Aorta (tissue), 5 donors: ENCODE measurements at places on chromosomes 7 and 10. TPM values are rescaled to one million over a fixed set of nuclear protein-coding genes. Genes with fewer than 3 reads are reported as not detected.

Gene HK1
- 117 TPM for total RNA-seq

Gene KMT2C
- 104 TPM for total RNA-seq

Gene OLAH
- not detected for total RNA-seq

Gene SPRN
- not detected for total RNA-seq

Gene LIPK
- not detected for total RNA-seq

Gene RELN
- 3.6 TPM for total RNA-seq

GRCh38 chr7:90726623-90727022, 130.5 kb downstream of the CDK14 start:
- H3K4me1 ChIP-seq, result no peaks in the 10 kb centered on the region
- no peaks in the 10 kb centered on the region for H3K36me3 ChIP-seq
- H3K4me3 ChIP-seq, result no peak overlapping the region
- no peaks in the 10 kb centered on the region for H3K27me3 ChIP-seq
- DNase-seq, result no peak
- no peak overlapping the region for H3K27ac ChIP-seq

DNA sequence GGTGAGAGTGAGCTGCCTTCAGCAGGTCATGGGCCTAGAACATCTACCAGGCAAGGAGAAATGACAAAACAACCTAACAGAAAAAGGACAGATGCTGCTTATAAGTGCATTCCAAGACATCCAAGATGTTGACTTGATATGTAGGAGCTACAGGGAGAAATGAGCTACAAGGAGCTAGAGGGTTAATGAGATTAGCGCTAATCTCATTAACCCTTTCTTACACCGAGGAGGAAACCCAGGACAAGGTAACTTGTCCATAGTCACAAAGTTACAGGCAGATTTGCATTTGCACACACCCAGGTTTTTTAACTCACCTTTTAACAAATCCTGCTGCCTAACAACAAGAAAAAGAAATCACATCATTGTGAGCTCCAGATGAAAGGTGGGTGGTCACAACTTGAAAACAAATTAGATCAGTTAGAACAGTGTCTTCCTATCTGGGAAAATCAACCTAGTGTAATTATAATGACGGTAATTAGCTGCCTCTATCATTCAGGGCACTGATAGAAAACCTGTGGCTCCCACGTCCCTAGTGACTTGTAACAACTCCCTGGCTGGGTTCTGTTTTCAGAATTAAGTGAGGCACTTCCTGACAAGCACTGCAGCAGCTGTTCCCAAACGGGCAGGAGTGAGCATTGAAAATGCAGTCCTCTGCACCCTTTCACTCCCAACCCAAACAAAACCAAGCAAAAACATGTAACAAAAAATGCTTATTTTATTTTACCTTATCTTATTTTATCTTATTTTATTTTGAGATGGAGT, 5.7 kb downstream of the KIAA1549 start:
- H3K4me1 ChIP-seq, result no peaks in the 10 kb centered on the region
- no peak for DNase-seq
- no peaks in the 10 kb centered on the region for H3K27me3 ChIP-seq
- no peak overlapping the region for H3K27ac ChIP-seq
- no peak overlapping the region for H3K4me3 ChIP-seq
- no peaks in the 10 kb centered on the region for H3K36me3 ChIP-seq

DNA sequence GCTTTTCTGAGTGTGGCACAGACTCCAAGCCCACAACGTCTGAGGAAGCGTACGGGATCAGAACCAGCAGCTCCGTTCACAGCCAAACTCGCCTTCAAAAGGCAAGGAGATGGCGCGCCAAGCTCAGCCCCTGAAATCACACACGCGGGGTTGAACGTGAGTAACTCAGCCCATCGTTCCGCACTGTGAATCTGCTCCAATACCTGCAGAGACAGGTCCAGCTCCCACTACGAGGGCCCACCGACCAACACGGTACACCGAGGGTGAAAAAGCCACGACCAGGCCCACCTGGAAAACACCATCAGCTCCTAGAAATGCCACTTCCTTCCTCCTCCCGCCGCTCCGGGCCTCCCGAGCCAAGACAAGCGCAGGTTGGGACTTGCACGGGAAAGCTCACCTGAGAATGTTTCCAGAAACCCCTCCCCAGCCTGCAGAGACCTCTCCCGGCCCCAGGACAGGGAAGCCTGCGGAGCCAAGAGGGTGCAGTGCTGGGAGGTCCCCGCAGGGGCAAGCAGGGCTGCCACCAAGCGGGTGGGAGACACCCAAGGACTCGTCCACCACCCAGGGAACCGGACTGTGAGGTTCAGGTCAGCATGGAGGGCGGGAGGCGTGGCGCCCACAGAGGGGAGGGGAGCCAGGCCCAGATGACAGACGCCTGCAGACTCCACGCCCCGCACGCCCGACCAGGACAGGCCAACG, 93.9 kb upstream of the PDGFA start:
- H3K4me1 ChIP-seq, result no peaks in the 10 kb centered on the region
- no peaks in the 10 kb centered on the region for H3K27me3 ChIP-seq
- H3K4me3 ChIP-seq, result no peak overlapping the region
- no peaks in the 10 kb centered on the region for H3K36me3 ChIP-seq

DNA sequence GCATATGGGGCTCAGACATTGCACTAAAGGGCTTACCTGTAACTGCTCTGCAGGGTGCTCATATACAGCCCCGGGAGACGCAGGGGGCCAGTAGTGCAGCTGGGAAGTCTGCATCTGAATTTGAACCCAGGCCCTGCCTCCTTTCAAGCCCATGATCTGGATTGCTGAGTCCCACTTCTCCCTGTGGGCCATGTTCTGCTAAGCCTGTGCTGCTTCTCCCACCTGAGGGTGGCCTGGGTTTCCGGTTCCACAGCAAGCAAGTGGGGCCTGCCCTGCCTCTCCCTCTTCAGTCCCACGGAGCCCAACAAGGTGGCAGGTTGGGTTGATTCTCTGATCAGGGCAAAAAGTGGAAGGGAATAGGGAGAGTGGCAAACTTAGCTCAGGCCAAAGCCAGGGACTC, 56.6 kb upstream of the GDF10 start:
- no peak overlapping the region for H3K27ac ChIP-seq
- H3K4me3 ChIP-seq, result no peak overlapping the region
- no peak for DNase-seq
- H3K36me3 ChIP-seq, result no peaks in the 10 kb centered on the region
- H3K4me1 ChIP-seq, result no peaks in the 10 kb centered on the region
- H3K27me3 ChIP-seq, result no peaks in the 10 kb centered on the region

GRCh38 chr7:133573554-133574265, 320.8 kb downstream of the EXOC4 start:
- peaks cover 1% of the 10 kb centered on the region for H3K4me1 ChIP-seq
- H3K4me3 ChIP-seq, result no peak overlapping the region
- no peaks in the 10 kb centered on the region for H3K36me3 ChIP-seq
- no peak overlapping the region for H3K27ac ChIP-seq
- H3K27me3 ChIP-seq, result no peaks in the 10 kb centered on the region

GRCh38 chr10:114856544-114857287, 35.1 kb downstream of the FHIP2A start:
- DNase-seq, result no peak
- no peaks in the 10 kb centered on the region for H3K27me3 ChIP-seq
- H3K27ac ChIP-seq, result peak overlapping the region; percentile 11
- H3K4me1 ChIP-seq, result no peaks in the 10 kb centered on the region
- peaks cover 6% of the 10 kb centered on the region for H3K36me3 ChIP-seq

DNA sequence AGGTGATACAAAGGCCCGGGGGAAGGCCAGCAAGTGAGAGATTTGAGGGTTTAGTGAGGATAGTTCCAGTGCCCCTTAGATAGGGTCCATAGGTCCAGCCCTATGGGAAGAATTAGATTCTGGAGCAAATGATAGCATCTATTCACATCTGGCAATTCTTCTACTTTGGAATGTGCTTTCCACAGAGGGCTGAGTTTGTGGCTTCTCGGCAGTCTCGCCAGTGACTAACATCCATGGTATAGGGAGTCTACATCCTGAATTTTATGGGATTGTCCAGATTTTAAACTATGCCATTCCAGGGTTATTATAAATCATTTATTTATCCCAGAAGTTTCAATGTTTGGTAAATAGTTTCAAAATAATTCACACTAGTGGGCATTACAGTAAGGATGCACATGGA, 207.3 kb upstream of the ADO start:
- H3K27me3 ChIP-seq, result no peaks in the 10 kb centered on the region
- H3K36me3 ChIP-seq, result no peaks in the 10 kb centered on the region
- no peak overlapping the region for H3K4me3 ChIP-seq

DNA sequence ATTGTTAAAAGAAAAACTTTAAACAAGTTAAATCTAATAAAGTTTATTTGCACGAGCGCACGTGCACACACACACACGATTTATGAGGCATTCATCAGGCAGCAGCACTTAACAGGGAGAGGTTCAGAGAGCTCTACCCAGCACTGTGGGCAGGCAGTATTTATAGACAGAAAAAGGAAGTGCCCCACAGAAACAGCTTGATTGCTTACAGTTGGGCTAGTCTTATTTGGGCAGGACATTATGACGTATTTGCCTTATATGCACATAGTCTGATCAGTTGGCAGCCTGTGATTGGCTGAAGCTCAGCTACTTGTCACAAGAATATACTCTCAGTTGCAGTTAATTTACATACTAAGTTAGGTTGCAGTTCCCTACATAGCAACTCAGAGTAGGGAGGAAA, 1.2 kb upstream of the SDHAF3 start:
- H3K36me3 ChIP-seq, result no peaks in the 10 kb centered on the region
- no peaks in the 10 kb centered on the region for H3K27me3 ChIP-seq
- no peaks in the 10 kb centered on the region for H3K4me1 ChIP-seq
- DNase-seq, result no peak
- H3K4me3 ChIP-seq, result no peak overlapping the region

- no peaks in the 10 kb centered on the region for H3K4me1 ChIP-seq
- no peak overlapping the region for H3K27ac ChIP-seq
- DNase-seq, result no peak
- no peaks in the 10 kb centered on the region for H3K27me3 ChIP-seq
- H3K36me3 ChIP-seq, result no peaks in the 10 kb centered on the region
- no peak overlapping the region for H3K4me3 ChIP-seq
Measured at GRCh38 chr7:35252612-35253459, 1.1 kb downstream of the TBX20 start.

GRCh38 chr10:98920360-98920759, 315.3 kb downstream of the HPSE2 start:
- no peaks in the 10 kb centered on the region for H3K27me3 ChIP-seq
- DNase-seq, result no peak
- no peak overlapping the region for H3K4me3 ChIP-seq
- no peak overlapping the region for H3K27ac ChIP-seq

DNA sequence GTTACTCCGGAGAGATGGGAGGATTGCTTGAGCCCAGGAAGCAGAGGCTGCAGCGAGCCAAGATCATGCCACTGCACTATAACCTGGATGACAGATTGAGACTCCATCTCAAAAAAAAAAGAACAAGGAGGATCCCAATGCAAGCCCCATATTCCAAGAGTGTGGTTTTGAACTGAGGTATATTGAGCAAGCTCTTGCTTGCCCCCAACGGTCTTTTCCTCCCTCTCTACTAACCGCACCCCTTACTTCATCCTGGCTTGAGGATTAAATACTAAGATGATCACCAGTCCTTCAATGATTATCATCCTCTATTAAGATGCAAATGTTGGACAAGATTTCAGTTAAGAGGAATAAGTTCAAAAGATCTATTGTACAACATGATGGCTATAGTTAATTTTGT, 12.5 kb upstream of the SRGN start:
- H3K36me3 ChIP-seq, result no peaks in the 10 kb centered on the region
- no peaks in the 10 kb centered on the region for H3K4me1 ChIP-seq
- H3K4me3 ChIP-seq, result no peak overlapping the region
- H3K27ac ChIP-seq, result no peak overlapping the region

GRCh38 chr10:104690959-104691358, 49.9 kb downstream of the SORCS3 start:
- no peak for DNase-seq
- no peak overlapping the region for H3K4me3 ChIP-seq
- H3K27me3 ChIP-seq, result no peaks in the 10 kb centered on the region

- H3K4me3 ChIP-seq, result no peak overlapping the region
- H3K36me3 ChIP-seq, result no peaks in the 10 kb centered on the region
- no peaks in the 10 kb centered on the region for H3K27me3 ChIP-seq
Measured at GRCh38 chr10:94102436-94102835, 108.7 kb downstream of the PLCE1 start.

DNA sequence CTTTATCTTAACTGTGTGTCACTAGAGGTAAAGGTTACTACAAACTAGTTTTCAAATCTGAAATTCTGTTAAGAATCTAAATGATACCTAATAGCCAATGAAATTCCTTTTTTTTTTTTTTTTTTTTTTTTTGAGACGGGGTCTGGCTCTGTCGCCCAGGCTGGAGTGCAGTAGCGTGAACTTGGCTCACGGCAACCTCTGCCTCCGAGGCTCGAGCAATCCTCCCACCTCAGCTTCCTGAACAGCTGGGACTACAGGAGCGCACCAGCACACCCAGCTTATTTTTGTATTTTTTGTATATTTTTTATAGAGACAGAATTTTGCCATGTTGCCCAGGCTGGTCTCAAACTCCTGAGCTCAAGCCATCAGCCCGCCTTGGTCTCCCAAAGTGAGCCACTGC, 160.3 kb upstream of the NEBL start:
- no peaks in the 10 kb centered on the region for H3K27me3 ChIP-seq
- H3K27ac ChIP-seq, result no peak overlapping the region
- no peak overlapping the region for H3K4me3 ChIP-seq
- H3K4me1 ChIP-seq, result no peaks in the 10 kb centered on the region
- no peak for DNase-seq
- no peaks in the 10 kb centered on the region for H3K36me3 ChIP-seq

DNA sequence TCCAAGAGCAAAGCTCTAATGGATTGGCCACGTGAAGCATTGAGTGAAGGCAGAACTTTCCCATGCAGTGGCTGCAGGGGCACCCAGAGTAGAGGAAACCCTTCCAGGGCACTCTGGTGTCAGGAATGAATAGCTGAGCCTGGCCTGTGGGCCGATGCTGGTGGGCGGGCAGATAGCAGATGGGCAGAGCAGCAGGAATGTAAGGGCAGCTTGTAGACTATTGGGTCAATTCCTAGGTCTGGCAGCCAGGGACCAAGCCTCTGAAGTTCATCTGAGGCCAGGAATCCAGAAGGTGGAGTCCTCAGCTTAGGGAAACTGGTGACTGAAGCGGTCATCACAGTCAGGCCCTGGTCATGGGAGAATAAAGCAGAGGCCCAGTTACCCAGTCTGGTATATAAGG, 115.4 kb downstream of the TMEM178B start:
- no peak overlapping the region for H3K27ac ChIP-seq
- H3K4me3 ChIP-seq, result no peak overlapping the region
- H3K4me1 ChIP-seq, result no peaks in the 10 kb centered on the region
- DNase-seq, result no peak
- H3K36me3 ChIP-seq, result no peaks in the 10 kb centered on the region

- peak; percentile 42 for DNase-seq
- no peak overlapping the region for H3K4me3 ChIP-seq
- no peaks in the 10 kb centered on the region for H3K4me1 ChIP-seq
- H3K27me3 ChIP-seq, result no peaks in the 10 kb centered on the region
- no peaks in the 10 kb centered on the region for H3K36me3 ChIP-seq
Measured at GRCh38 chr7:44307905-44308595, 17.3 kb downstream of the CAMK2B start.

DNA sequence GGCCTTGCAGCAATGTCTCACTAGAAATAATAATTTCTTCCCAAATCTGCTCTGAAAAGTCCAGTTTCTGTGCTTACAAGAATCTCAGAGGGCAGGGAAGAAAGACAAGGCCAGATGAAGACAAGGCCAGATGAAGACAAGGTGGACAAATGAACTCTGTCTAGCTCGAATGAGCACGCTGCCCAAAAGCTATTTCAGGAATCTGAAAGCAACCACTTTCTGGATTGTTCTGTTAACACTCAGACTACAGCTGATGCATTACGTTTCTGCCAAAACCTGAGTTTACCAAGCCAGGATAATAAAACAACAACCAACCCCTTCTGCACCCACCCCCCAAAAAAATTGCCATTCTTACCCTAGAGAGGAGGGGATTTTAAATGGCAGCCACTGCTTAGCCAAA, 1073.6 kb downstream of the SORCS3 start:
- no peaks in the 10 kb centered on the region for H3K4me1 ChIP-seq
- DNase-seq, result no peak
- H3K4me3 ChIP-seq, result no peak overlapping the region
- H3K36me3 ChIP-seq, result no peaks in the 10 kb centered on the region
